ENCODE measurements at places on chromosomes 1 and 21.
A peak's percentile ranks its signal among the peaks of the same experiment; 100 is the strongest.

DNA sequence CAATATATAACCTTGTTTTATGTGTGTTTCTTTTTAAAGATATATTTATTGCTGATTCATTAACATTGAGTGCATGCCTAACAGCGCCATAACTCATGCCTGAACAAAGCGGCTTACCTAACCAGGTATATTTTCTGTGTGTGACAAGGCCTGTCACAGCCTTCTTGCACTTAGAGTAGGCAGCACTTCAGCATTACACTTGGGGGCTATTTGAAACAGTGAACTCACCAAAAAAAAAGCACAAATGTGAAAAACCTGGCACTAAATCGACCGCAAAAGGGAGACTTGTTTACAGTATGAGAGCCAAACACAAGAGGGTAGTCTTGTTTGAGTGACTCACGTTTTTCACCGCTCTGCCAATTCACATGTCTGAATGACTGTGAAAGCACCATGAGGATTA, 111.7 kb downstream of the DISP1 start:
- DNase-seq = no peak

DNA sequence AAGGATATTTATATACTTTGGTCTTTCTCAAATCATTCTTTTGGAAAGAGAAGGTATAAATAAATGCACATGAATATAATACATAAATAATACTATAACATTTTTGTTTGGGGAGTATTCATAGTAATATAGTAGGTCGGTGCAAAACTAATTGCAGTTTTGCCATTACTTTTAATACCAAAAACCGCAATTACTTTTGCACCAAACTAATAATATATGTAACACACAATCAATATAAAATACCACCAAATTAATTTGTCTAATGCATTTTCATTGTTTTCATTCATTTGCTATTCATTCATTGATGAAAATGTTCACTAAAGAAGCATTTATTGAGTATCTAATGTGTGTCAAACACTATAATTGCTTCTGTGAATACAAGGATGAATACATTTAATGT, 219.0 kb downstream of the RWDD3 start:
- no peak for DNase-seq

GRCh38 chr21:33135925-33136324, 66.0 kb downstream of the OLIG1 start:
- no peak for DNase-seq

DNA sequence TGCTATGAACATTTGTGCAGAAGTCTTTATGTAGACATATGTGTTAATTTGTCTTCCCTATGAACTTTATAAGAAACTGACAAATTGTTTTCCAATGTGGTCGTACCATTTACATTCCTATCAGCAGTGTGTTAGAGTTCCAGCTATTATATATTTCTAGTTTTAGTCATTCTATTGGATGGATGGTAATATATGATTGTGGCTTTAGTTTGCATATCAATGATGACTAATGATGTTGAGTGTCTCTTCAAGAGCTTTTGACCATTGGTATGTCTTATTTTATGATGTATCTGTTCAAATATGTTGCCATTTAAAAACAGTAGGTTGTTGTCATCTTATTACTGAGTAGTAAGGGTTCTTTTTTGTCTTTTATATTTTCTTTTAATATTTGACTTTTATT, 16.2 kb upstream of the ZNF326 start:
- no peak for DNase-seq

DNA sequence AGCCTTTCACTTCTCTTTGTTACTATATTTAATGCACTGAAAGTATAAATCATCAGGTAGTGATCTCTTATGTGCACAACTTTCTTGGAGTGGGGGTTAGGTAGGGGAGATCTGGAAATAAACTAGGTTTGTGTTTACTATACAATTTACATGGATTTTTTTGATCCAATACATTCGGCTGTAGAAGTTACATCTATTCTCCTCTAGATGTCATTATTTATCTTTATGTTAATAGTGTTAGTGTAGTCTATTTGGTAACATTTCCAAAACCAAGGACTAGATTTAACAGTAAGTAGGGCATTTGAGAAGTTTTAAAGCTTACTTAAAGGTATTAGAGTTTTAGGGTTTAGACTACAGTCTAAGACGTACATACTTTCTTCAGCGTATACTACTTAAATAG, 5.4 kb downstream of the VPS45 start:
- no peak for DNase-seq

DNA sequence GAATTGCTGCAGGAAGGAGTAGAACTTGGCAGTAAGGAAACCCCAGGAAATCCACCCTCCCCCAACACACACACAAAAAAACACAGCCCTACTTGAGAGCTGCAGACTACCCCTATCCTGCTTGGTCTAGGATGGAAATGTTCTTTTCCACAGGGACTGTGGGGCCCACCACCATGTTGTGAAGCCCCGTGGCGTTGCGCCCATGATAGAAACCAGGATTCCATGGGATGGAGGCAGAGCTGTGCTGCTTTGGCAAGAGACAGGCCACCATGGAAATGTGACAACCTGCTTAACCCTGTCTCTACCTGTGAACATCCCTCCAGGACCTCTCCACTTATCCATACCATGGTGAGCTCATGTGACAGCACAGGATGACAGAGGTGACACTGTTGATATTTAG, 121.1 kb upstream of the NGF start:
- no peak for DNase-seq

DNA sequence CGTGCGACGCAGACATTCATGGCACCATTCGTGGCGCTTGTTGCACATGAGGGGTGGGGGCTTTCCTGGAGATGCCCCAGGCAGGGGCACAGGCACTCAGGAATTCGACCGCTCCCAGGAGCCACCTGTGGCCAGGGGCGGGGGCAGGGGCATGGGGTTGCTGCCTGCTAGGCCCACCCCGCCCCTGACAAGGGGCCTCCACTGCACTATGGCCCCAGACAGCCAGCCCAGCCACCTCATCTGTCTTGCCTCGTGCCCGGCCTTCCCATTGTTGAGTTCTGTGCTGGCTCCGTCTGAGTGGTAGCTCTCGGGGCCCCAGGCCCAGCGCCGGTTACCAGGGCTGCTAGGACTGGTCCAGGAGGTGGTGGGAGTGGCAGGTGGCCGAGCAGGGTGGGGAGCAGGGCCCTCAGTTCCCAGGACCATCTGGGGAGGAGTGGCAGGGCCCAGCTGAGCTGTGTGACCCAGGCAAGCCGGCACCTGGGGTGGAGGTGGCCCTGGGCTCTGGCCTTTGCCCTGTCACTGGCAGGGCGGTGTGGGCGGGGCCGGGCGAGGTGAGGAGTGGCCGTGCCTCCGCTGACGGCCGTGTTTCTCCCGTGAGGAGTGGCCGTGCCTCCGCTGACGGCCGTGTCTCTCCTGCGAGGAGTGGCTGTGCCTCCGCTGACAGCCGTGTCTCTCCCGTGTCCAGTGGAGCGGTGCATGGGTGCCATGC, 1.9 kb downstream of the PLCH2 start:
- no peak for DNase-seq

DNA sequence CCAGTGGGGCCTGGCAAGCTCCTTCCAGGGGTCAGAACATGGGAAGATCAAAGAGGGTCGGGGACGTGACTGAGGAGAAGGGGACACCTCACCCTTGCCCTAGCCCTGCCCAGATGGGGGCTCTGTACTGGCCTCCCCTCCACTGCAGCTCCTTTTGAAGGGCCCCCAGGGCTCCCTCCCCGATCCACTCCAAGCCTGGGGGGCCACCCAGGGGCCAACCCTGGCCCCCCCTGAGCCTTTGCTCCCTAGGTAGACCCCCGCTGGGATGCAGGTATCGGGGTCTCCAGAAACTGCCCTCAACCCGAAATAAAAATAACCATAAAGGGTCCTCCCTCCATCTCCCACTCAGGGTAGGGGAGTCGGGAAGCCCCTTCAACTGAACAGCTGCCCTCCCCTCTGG, 37.4 kb upstream of the FAM131C start:
- DNase-seq = no peak

GRCh38 chr21:17501107-17502006, 11.5 kb upstream of the CXADR start:
- no peak for DNase-seq

GRCh38 chr1:203127666-203128430, at the start of gene ADORA1:
ADORA1 (plus strand) TSS chr1:203127726; CDS start chr1:203128842, 1,116 bp downstream.
- no peak for DNase-seq

DNA sequence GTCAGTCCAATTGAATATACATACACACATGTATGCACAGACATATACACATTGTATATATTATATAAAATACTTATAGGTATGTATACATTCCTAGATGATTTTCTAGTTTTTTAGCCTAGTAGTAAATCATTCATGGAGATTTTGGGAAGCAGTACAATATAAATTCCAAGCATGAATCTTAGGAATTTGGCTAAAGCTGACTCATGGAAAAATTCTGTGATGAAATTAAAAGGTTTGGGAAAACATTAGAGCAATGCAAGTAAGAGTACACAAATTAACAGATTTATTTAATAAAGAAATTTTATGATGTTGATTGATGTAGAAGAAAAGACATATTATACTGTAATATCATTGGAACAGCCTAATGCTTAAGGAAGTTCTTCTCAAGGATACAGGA, 43.7 kb upstream of the PTGFR start:
- DNase-seq = no peak

DNA sequence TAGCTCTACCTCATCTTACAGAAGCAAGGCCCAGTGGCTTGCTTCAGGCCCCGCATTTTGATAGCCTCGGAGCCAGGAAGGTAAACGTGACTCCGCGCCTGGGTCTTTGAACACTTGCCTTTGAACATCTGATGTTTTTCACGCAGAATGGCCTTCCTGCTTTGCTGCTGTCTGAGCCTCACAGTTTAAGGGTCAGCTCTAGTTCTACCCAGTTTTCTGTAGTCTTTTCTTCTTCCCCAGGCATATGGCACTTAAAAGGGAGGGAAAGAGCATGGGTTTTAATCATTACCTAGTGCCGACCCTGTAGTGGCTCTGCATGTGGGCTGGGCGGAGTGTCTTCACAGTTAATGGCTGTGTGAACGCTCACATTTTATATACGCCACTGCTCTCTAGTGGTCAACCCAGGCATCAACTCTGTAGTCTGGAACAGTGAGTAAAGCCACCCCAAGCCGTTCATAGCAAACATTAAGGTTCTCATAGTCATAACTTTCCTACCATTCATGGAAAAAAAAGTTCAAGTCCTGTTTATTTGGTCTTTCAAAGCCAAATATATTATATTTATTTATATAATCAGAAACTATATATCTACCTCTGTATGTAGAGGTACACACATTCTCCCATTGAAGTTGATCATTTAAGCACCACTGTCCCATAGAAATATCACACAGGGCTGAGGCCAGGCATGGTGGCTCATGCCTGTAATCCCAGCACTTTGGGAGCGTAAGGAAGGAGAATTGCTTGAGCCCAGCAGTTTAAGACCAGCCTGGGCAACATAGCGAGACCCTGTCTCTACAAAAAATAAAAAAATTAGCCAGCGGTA, 78.1 kb downstream of the IER5 start:
- peak; percentile 77 for DNase-seq

DNA sequence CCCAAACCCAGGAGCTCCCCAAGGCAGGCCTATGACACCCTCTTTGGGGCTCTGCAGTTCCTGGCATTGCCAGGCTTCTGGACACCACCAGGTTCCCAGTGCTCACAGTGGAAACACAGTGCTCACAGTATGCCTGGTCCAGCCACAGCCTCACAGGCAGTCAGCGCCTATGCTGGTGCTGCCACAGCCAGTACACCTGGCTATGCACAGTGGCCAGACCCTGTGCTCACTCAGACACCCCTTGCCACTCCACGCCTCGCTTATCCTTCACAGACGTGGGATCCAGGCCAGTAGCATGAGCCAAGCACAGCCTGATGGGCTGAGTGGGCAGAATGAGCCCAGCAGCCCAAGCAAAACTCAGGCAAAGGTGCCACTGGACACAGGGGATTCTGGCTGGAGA, 579.2 kb upstream of the ADGRL2 start:
- DNase-seq = no peak

DNA sequence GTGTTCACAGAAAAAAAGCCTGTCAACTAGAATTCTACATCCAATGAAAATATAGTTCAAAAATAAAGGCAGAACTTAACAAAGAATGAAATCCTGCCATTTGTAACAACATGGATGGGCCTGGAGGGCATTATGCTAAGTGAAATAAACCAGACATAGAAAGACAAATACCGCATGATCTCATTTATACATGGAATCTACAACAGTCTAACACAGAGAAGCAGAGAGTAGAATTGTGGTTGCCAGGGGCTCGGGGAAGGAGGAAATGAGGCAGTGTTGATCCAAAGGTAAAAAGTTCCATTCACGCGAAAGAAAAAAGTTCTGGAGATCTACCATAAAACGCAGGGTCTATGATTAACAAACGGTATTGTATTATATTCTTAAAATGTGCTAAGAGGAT, 282.6 kb downstream of the MRPL39 start:
- no peak for DNase-seq

DNA sequence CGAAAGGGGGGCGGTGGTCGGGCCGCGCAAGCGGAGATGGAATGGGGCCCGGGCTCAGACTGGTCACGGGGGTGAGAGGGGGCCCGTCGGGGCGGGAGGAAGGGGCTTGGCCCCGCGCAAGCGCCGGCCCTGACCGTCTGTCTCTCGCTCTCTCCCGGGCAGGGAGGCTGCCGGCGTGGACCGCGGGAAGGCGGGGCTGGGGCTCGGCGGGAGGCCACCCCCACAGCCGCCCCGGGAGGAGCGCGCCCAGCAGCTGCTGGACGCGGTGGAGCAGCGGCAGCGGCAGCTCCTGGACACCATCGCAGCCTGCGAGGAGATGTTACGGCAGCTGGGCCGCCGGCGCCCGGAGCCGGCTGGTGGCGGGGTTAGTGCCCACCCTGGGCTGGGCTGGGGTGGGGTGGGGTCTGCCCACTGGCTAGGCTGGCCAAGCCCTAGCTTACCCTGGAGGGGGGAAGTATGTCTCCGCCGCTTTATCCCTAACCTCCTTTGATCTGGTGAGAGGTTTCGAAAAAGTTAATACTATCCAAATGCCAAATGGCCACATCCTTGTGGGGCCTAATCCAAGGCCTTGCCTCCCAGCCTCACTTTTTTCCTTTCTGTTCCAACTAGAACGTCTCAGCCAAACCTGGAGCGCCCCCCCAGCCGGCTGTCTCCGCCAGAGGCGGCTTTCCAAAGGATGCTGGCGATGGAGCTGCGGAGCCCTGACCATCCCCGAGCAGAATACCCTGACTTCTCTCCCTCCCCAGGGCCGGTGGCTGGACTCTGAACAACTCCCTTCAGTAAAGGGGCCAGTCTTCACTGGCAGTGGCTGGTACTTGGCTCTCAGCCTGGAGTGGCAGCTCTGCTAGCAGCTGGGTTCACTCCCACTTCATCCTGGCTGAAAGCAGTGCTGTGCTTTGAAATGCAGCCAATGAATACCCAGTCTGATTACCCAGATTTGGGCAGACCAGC, 636 bp upstream of the YRDC start:
- DNase-seq = peak; percentile 13

Measured in CD4-positive, alpha-beta T cell treated with Interleukin-6 at 100 ng/mL for 8 hours (primary cell).